Pancreas (tissue), 10 donors: ENCODE measurements at places on chromosomes 3 and 15. TPM values are rescaled to one million over a fixed set of nuclear protein-coding genes. Genes with fewer than 3 reads are reported as not detected.

GRCh38 chr15:63387748-63388493 is 6.3 kb upstream of the CA12 start:
- DNase-seq = no peak

DNA sequence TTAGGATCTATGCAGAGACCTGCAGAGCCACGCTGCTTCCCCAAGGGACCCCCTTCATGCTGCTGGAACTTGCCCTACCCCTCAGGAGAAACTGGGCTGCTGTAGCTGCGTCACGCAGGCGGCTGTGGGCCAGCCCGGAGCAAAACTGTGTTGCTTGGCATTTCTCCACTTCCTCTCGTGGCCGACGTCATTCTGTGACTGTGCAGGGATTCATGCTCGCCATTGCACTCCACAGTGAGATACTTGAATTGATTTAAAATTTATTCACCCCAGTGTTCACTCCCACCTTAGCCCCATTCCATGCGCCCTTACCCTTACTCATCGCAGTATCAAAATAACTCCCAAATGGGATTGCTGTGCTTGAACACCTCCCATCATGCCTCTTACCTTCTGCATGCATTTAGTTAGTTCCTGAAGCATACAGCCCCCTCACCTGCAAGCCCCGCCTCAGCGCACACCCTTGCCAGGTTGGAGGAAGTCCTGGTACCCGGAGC is 45.7 kb downstream of the TMEM44 start:
- DNase-seq = no peak

DNA sequence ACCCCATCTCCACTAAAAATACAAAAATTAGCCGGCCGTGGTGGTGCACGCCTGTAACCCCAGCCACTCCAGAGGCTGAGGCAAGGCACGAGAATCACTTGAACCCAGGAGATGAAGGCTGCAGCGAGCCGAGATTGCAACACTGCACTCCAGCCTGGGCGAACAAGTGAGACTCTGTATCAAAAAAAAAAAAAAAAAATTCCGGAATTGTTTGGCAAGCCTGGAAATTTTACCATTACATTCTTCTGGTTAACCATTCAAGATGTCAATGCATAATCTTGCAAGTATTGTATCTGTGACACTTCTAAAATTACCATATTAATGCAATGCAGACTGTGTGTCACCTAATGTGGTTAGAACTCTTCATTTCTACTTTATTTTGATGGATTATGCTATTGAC is 67.0 kb downstream of the CSNK1G1 start:
- DNase-seq = no peak

GRCh38 chr15:37115538-37115937 is 15.2 kb upstream of the MEIS2 start:
- DNase-seq = no peak

DNA sequence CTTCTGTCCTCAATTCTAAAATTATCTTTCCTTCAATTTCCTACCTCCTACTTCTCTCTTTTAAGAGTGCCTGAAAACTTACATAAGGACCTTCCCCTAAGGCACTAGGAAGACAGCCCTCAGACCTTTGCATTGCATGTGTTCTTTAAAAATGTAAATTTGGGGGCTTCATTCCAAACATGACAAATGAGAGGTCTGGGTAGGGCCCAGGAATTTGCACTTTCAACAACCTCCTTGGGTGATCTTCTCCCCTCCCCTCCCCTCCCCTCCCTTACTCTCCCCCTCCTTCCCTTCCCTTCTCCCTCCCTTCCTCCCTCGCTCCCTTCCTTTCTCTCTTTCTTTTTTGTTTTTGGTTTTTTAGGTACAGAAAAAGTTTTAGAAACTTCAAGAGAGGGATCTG is 18.7 kb downstream of the USF3 start:
- DNase-seq = no peak

DNA sequence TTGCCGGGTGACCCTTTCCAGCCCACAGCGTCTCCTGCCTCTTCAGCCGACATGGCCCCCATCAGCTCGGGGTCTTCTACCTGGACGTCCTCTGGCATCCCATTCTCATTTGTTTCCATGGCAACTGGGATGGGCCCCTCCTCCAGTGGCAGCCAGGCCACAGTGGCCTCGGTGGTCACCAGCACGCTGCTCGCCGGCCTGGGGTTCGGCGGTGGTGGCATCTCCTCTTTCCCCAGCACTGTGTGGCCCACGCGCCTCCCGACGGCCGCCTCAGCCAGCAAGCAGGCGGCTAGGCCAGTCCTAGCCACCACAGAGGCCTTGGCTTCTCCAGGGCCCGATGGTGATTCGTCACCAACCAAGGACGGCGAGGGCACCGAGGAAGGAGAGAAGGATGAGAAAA is 170.2 kb downstream of the FEZF2 start:
- DNase-seq = no peak

- no peak for DNase-seq
Measured at GRCh38 chr3:59685432-59685831, 635.6 kb upstream of the CFAP20DC start.

GRCh38 chr3:133830071-133830470 is 24.5 kb downstream of the SRPRB start:
- no peak for DNase-seq

GRCh38 chr15:42402455-42403205 is 43.3 kb downstream of the CAPN3 start:
- no peak for DNase-seq

The FMN1 gene
- 2.6 TPM for total RNA-seq

GRCh38 chr15:78730955-78731354 is 80.3 kb downstream of the ADAMTS7 start:
- DNase-seq = no peak

DNA sequence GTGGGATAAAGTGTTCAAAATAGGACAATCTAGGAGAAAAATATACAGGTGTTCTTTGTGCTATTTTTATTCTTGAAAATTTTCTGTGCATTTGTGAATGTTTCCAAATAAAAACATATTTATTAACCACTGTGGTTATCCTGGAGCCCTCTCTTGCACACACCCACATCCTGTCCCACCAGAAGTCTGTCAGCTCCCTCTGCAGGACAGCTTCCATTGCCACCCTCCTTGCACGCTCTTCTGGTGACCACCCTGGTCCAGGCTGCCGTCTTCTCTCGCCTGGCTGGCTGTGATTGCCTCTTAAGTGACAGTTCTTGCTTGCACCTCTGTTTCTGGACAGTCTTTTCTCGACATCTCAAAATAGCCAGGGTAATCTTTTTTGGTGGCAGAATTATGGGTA is 394.0 kb downstream of the LRTM1 start:
- no peak for DNase-seq

GRCh38 chr3:45215466-45215865 is 10.6 kb downstream of the TMEM158 start:
- no peak for DNase-seq

The CTDSPL gene
- 20.0 TPM for total RNA-seq
